ENCODE measurements at places on chromosomes 7 and 10.

- peak; percentile 69 for DNase-seq
These were observed 36.2 kb downstream of the SYPL1 start for GRCh38 chr7:106075937-106076336.

DNA sequence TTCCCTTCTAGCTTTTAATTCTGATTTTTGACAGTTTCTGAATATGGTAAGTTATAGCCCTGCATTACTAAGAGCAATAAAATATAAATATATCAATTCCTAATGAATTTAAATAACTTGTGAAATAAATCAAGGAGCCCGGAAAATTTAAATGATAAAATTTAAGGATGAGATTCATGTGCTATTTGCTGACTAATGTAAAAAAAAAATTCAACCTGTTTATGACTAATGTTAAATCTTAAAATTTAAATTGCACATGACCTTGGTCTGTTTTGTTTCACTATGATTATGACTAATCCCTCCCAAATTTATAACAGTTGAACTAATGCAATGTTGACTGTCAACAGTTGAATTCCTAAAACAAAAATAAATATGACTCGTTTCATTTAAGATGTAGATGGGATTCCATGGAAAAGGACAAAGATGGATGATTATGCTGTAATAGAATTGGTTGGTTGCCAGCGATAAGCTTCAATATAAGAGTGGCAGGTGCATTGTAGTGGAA lies 419.9 kb downstream of the NRG3 start:
- DNase-seq = no peak

DNA sequence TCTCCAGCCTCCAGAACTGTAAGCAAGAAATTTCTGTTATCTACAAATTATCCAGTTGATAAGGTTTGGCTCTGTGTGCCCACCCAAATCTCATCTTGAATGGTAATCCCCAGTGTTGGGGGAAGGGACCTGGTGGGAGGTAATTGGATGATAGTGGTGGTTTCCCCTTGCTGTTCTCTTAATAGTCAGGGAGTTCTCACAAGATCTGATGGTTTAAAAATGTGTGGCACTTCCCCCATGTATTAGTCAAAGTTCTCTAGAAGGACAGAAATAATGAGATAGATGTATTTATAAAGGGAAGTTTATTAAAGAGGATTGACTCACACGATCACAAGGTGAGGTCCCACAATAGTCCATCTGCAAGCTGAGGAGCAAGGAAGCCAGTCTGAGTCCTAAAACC lies 56.2 kb upstream of the APBB1IP start:
- DNase-seq = no peak

- no peak for DNase-seq
These were observed 74.3 kb upstream of the PCGF5 start for GRCh38 chr10:91146146-91146545.

GRCh38 chr10:99766302-99766681 lies 16.1 kb upstream of the ABCC2 start:
- no peak for DNase-seq

DNA sequence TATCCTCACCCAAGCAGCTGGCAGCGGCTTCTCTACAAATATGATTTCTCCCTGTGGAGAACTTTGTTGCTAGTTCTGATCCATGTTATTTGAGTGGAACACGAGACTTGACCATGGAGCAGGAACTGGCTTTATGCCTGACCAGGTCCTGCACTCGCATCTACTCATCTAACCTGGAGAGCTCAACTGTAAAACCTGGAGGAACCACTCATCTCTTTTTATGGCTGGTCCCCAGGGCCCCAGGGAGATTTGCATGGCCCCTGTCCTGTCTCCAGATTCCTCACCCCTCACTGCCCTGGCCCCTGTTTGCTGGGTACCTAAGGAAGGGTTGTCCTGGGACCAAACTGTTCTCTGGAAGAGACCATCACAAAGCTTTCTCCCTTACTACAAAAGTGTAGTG lies 16.0 kb downstream of the TCAF1 start:
- DNase-seq = no peak

GRCh38 chr7:75712517-75713361 lies 26.0 kb downstream of the HIP1 start:
- DNase-seq = no peak

DNA sequence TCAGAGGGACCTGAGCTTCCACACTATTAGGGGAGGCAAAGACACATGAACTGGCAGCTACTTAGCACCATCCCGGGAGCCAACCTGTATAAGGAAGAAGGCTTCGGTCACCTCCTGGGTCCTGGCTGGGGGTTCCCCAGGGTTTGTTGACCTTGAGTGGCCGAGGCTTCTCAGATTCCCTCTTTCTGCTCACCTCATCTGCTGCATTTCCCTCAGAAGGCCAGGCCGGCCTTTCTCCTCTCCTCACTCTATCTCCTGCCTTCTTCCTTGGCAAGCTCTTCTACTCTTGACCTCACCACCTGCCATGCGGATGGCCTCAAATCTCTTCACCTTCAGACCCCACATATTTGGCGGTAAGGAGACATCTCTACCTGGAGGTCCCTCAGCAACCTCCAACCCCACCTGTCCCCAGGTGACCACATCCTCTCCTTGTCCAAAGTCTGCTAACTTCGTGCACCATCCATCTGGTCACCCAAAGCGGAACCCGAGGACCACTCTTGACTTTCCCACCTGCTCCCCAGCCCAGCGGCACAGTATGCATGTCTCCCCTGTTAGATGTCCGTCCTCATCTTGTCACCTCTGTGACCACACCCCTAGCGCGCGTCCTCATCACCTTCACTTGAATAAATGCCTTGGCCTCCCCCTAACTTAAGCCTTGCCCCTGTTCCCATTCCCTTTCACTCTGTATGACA lies 133.8 kb upstream of the UNC5B start:
- no peak for DNase-seq

- no peak for DNase-seq
These were observed 6.4 kb upstream of the ZNF398 start for GRCh38 chr7:149140831-149141230.

- peak; percentile 3 for DNase-seq
These were observed 18.2 kb downstream of the HNRNPF start for GRCh38 chr10:43390759-43391158.

GRCh38 chr10:75233444-75234016 lies 2.2 kb downstream of the COMTD1 start:
- peak; percentile 57 for DNase-seq

- peak; percentile 29 for DNase-seq
These were observed 544 bp downstream of the PDK4 start for GRCh38 chr7:95595746-95596197.

- no peak for DNase-seq
These were observed 30.3 kb downstream of the TRIM8 start for GRCh38 chr10:102674566-102674965.

- DNase-seq = peak; percentile 62
These were observed 595.2 kb downstream of the AUTS2 start for GRCh38 chr7:70193514-70193913.

DNA sequence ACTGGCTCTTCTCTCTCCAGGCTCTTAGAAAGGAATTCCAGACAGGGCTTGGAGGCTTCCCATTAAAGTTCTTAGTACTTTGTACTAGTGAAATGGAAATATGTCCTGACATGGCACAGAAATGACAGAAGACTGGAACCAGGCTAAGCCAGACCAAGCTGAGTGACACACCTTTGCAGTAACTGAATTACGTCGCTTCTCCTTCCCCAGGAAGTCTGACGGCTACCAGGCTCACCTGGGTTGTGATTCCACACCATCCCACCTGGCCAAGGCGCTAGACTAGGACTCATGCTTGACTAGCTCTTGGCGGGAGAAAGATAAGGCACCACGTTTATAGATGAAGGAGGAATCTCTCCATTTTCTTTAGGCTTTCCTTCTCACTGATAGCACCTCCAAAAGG lies 50.7 kb upstream of the KCNIP2 start:
- DNase-seq = no peak

GRCh38 chr10:131872827-131873375 lies 27.9 kb upstream of the PPP2R2D start:
- no peak for DNase-seq

DNA sequence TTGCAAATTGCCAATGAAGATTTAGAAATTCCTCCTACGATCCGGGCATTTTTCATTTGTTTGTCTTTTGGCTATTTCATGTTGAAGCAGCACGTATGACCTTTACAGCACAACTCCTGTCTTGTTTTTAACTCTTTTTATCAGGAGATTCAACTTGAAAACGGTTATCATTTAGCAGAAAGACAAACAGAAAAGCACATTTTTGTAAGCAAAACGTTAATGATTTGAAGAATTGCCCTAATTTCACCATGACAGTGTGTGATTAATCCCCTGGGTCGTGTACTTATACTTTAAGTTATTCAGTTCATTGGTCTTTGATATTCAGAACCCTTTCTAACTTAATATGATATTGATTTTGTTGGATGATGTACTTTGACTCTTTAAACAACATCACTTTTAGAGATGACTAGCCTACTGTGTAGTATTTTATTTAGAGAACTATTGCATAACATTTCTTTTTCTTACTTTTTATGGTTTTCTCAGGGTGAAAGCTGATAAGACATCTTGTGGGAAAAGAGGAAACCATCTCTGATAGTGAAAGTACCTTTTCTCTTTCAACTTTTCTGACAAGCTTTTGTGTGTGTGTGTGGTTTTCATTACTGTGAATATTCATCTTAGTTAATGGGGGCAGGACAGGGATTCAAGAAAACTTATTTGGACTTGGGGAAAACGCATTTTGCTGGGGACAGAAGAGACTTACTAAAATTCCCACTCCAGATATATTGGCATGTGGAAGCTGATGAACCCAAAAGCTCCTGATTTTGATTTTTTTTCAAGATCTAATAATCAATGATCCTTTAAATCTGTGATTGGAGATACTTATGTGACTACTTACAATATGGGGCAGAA lies 8.1 kb downstream of the HHEX start:
- no peak for DNase-seq

- no peak for DNase-seq
These were observed 3.0 kb downstream of the RET start for GRCh38 chr10:43079856-43080255.

GRCh38 chr10:133093291-133093690 lies 5.6 kb downstream of the ADGRA1 start:
- no peak for DNase-seq

GRCh38 chr10:61078542-61079275 lies 134.7 kb upstream of the RHOBTB1 start:
- DNase-seq = peak; percentile 5

DNA sequence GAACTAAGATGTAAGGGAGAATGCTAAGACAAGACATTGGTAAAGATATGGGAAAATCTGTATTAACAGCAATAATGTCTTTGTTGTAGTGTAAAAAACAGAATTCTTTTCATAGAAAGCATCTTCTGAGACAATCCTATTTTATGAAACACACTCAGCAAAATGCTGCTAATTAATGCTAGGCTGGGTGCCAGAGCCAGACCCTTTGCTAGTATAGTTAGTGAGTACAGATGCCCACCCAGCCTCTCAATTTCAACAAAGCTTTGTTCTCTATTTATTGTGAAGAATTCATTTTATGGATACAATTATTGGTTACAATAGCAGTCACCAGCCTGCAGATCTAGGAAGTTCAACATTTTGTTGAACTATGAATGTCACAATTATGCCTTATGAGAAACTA lies 131.0 kb downstream of the SEM1 start:
- DNase-seq = peak; percentile 73

DNA sequence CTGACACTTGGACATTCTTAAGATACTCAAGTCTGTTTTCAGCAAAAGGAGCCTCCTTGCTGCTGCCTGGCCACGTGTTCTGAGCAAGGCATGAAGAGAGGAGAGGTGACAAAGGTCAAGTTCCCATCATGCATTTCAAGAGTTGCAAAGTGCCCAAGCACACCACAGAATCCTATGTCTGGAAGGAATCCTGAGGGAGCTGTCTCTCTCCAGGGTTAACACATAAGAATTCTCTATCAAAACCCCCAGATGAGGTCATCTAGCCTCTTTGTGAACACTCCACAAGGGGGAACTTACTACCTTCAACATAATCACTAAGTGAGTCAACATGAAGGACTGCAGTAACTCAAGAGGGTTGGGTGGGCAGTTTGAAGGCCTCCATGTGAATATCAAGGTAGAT lies 155.5 kb downstream of the RNF216 start:
- DNase-seq = no peak

DNA sequence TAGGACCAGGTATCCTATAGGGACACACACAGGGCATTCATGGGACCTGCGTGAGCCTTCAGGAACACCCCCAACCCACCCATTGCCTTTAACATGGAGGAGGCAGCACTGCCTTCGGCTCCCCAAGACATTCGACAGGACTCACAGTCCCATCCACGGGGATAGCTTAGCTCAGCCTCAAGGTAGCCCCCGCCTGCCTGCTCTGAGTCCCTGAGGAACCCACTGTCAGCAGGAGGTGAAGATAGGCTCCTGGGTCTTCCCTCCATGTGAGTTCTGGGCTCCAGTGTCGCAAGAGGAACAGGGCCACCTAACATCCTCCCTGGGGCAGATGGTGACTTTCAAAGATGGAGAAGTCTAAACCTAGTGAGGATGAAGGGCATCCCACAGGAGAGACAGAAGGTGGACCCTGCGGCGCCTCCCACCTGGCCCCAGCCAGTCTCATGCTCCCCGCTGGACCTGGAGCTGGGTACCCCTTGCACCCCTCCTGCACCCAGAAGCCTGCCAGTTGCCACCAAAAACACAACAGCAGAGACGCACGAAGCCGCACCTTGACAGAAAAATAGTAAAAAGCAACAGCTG lies 4.9 kb upstream of the ADIRF start:
- no peak for DNase-seq

DNA sequence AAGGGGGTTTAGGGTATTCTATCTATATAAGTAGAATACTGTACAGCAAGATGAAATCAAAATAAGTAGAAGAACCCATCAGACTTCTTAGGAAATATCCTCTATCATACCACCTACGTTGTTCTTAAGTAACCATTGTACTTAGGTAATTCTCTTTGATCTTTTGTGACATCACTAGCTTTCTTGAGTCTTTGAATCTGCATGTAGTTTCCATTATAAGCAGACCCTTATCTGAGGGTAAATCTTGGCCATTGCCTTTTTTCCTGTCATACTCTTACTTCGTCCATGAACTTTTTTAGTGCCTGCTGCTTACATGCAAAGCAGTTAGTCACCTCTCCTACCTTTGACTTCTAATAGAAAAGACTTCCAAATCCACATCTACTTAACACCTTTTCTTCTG lies 49.0 kb downstream of the WAC start:
- DNase-seq = no peak

DNA sequence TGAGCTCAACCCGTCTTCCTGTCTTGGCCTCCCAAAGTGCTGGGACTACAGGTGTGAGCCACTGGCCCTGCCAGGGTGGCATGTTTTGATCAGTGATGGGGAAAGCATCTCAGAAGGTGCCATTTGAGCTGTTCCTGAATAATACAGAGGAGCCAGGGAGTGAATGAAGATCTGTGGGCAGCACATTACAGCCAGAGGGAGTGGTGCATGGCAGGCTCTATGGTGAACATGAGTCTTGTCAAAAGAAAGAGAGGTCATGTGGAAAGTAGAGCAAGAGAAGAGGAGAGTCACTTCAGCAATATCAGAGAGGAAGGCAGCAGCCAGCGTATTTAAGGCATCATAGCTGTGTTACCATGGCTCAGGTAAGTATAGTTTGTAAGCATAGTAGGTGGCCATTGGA lies 275.7 kb upstream of the LRGUK start:
- no peak for DNase-seq

GRCh38 chr7:130346177-130346905 lies 1.7 kb downstream of the CPA5 start:
- DNase-seq = peak; percentile 66

Measured in NCI-H69 (cell line).